ENCODE measurements at places on chromosomes 16 and 17. TPM values are rescaled to one million over a fixed set of nuclear protein-coding genes. Genes with fewer than 3 reads are reported as not detected.

C16orf92 gene
- not detected for total RNA-seq

ZNF423 gene
- 0.62 TPM for total RNA-seq

ZMYND15 gene
- total RNA-seq, result not detected

INCA1 gene
- 0.11 TPM for total RNA-seq

RANGRF gene
- total RNA-seq, result 9.7 TPM

GPR142 gene
- total RNA-seq, result not detected

TEFM gene
- total RNA-seq, result 16.8 TPM

HS3ST3A1 gene
- total RNA-seq, result 47.7 TPM

CDK5R1 gene
- 1.00 TPM for total RNA-seq

PPL gene
- 0.75 TPM for total RNA-seq

USP43 gene
- 0.12 TPM for total RNA-seq

CYBA gene
- total RNA-seq, result 211 TPM

ABCA9 gene
- 7.0 TPM for total RNA-seq

PTX4 gene
- total RNA-seq, result 0.11 TPM

OSGIN1 gene
- total RNA-seq, result 3.5 TPM

WSCD1 gene
- total RNA-seq, result 0.87 TPM

CCL7 gene
- total RNA-seq, result 0.89 TPM

ATP2A1 gene
- 0.22 TPM for total RNA-seq

TBC1D3 gene
- not detected for total RNA-seq

JPH3 gene
- not detected for total RNA-seq

SLC9A5 gene
- 1.4 TPM for total RNA-seq

OGFOD1 gene
- total RNA-seq, result 95.2 TPM

TNFRSF13B gene
- total RNA-seq, result not detected

ABCA6 gene
- 7.9 TPM for total RNA-seq

C17orf78 gene
- total RNA-seq, result not detected

AXIN2 gene
- total RNA-seq, result 1.2 TPM

UMOD gene
- not detected for total RNA-seq

FBXW10B gene
- total RNA-seq, result 0.62 TPM

NPIPB9 gene
- 4.1 TPM for total RNA-seq

LDHD gene
- total RNA-seq, result 2.1 TPM

PRSS36 gene
- total RNA-seq, result 0.33 TPM

PRSS27 gene
- 0.75 TPM for total RNA-seq

RAB34 gene
- 176 TPM for total RNA-seq

AOC3 gene
- 0.11 TPM for total RNA-seq

USB1 gene
- 32.0 TPM for total RNA-seq

NPIPA2 gene
- 1.00 TPM for total RNA-seq

SLC35G6 gene
- not detected for total RNA-seq

CIBAR2 gene
- not detected for total RNA-seq

ICAM2 gene
- total RNA-seq, result 1.2 TPM

P2RX1 gene
- 0.25 TPM for total RNA-seq

KRT20 gene
- 0.22 TPM for total RNA-seq

XAF1 gene
- 20.5 TPM for total RNA-seq

GPR139 gene
- not detected for total RNA-seq

Measured in uterine smooth muscle cell (primary cell).